Activated CD4-positive, CD25-positive, alpha-beta regulatory T cell treated with anti-CD3 and anti-CD28 coated beads, Interleukin-2, amount 50 U/mL, for 16 hours (primary cell): ENCODE measurements at places on chromosomes 6 and 20.

DNA sequence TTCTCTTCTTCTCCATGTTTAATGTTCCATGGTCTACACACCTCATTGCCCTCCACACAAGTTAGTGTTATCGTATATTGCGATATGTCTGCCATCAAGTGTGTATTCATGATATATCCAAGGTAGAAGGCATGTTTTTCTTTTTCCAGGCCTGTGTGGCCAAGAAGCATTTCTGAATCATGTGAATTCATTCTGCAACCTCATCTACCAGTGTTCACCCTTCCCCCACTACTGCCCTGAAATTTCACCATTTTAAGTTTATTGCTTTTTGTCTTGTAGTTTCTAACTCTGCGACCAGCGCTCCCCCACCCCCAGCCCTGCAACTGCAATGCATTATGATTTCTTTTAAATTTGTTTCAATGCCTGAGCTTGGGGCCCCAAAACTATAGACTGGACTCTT, 618.0 kb upstream of the FLRT3 start:
- no peak for DNase-seq

GRCh38 chr20:57090590-57091560, 175.6 kb downstream of the BMP7 start:
- DNase-seq = no peak

DNA sequence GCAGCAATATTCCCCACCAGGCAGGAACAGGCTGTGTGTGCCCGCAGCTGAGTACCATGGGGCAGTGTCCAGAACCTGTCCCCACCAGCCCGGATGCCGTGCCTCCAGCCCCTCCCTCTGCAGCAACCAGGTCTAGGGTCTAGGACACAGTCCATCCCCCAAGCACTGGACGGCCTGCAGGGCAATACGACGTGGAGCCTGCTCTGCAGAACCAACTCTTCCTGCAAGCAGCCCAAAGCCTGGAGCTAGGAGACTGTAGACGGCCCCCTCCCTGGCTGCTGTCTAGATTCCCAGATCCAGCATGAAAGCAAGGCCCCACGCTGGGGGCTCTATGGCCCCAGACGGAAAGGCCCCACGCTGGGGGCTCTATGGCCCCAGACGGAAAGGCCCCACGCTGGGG, 128.2 kb upstream of the AFDN start:
- DNase-seq = no peak

DNA sequence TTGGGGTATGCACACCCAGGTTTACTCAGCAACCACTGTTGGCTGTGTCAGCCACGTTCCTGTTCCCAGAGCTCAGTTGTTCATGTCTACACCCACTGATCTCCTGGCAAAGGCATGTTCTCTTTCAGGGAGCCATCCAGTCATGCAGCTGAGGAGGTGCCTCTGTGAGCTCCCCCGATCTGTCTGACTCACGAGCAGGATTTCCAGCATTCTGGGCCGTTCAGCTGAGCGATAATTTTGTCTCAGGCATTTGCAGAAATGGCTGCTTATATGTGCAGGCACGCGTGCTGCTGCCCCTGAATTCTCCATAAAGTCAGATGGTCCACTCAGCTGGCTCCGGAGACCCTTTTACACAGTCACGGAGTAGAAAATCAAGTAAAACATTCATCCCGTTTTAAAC, 78.4 kb upstream of the IYD start:
- DNase-seq = no peak

DNA sequence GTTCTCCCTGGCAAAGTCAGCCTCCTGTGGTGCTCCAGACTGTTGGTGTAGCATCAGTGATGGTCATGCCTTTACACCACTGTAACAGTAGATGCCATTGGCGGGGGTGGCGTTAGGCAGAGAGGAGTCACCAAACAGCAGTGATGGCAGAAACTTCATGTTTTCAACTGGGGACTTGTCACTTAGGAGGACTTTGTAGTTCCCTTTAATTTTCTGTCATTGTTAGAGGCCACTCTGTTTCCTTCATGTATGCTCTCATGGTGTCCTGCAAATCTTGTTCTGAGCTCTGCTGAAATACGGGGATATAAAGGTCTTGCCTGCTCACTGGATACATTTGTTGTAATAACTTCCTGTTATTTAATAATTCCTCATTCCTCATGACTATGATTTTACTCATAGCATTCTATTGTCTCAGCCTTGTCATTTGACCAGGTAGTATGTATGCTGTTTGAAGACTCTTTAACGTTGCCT, 4.6 kb downstream of the MAP3K4 start:
- DNase-seq = no peak

- DNase-seq = no peak
These were observed 164.7 kb upstream of the CCN2 start for GRCh38 chr6:132115714-132116366.
